ENCODE measurements at places on chromosomes 13 and 19.
A peak's percentile ranks its signal among the peaks of the same experiment; 100 is the strongest.

- peak; percentile 12 for DNase-seq
These were observed 29.8 kb upstream of the RAP2A start for GRCh38 chr13:97403893-97404750.

- peak; percentile 46 for DNase-seq
These were observed 4.3 kb upstream of the ACP5 start for GRCh38 chr19:11581740-11582139.

DNA sequence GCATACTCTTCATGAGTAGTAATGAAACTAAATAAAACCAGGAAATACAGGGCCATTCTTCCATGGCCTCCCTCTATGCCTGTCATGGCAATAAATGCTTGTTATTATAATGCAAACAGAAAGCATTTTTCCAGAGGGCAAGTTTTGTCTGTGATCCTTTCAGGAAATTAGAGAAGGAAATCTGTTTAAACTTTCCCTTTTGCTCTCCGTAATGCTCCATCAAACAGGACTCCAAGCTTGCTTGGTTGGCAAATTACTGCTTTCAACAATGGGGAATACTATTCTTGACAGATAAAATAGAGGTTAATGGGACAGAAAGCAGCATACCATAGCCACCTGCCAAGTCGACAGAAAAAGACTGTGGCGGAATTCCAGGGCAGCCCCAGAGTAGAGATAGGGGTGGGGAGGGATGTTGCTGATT lies 252.5 kb downstream of the LHFPL6 start:
- no peak for DNase-seq

GRCh38 chr13:34347784-34348573 lies 530.0 kb downstream of the RFC3 start:
- DNase-seq, result no peak

- DNase-seq, result no peak
These were observed 1036.5 kb downstream of the SLITRK5 start for GRCh38 chr13:88707646-88708045.

DNA sequence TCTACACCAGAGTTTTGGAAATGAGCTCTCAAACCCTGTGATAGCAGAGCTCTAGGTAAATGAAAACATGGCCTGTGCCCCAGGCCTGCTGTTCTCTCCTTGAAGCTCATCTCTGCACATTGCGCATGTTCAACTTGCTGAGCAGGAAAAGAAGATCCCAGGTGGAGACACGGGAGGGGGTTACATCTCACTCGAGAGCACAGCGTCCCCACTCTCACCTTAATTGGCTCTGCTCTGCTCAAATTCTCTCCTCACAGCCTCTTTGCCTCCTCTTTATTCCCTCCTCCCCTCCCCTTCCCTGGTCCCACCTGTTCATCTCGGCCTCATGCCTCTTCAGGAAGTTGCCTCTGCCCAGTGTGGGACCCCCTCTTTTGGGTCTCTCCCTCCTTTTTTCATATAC lies 44.7 kb downstream of the RGCC start:
- DNase-seq, result no peak

DNA sequence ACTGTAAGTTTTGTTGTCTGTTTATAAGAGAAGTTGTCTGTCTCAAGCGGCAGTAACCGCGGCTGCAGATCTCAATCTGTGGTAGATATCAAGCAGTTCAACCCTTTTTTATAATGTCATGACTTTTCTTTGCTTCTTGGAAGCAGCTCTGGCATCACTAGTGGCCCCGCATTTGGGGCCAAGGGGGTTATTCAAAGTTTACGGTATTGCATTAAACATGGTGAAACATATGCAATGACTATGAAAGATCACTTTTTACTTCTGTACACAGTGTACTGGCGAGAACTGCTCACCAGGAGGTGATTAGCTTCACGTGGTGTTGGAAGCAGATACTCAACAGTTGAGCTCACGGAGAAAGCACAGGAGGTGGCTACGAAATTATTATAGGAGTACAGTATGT lies 4.6 kb upstream of the FFAR3 start:
- no peak for DNase-seq

- DNase-seq, result no peak
These were observed 1239.5 kb downstream of the PCDH9 start for GRCh38 chr13:65990684-65991083.

GRCh38 chr13:112870737-112871287 lies 98.2 kb upstream of the MCF2L start:
- no peak for DNase-seq
